ENCODE measurements at places on chromosomes 7 and 10.

DNA sequence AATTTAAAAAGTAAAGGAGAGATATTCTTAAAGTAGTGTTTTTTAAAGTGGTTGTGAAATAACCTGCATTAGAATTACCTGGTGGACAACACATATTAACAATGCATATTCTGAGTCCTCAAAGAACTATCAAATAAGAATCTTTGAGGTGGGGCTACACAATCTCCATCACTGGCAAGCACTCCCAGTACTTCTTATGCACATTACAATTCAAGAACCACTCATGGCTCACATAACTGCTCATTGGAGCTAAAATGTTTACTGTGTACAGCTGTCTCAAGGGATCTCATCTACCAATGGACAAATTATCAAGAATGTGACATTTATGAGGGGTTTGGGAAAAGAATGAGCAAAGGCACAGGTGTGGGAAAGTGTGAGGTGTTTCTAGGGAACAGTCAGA is 692.0 kb downstream of the PHTF2 start:
- no peak for DNase-seq

- DNase-seq: no peak
Observed at GRCh38 chr7:76423666-76424412, 911 bp upstream of the ZP3 start.

- DNase-seq: no peak
Observed at GRCh38 chr7:78020874-78021249, 222.3 kb downstream of the PHTF2 start.

DNA sequence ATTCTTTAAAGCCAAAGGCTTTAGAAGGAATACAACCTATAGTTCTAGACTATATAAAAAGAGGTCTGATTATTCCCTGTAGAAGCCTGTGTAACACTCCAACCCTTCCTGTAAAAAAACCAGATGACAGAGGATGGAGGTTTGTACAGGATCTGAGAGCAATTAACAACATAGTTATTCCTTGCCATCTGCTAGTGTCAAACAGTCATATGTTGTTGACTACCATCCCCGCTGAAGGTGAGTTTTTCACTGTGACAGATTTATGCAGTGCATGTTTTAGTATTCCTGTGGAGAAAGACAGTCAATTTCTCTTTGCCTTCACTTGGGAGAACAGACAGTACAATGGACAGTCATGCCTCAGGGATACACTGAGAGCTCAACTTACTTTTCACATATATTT is 19.0 kb upstream of the SLC26A4 start:
- no peak for DNase-seq

GRCh38 chr10:36425131-36425797 is 700.1 kb upstream of the ANKRD30A start:
- DNase-seq: no peak

- DNase-seq: no peak
Observed at GRCh38 chr7:32532086-32532485, 36.8 kb downstream of the AVL9 start.

DNA sequence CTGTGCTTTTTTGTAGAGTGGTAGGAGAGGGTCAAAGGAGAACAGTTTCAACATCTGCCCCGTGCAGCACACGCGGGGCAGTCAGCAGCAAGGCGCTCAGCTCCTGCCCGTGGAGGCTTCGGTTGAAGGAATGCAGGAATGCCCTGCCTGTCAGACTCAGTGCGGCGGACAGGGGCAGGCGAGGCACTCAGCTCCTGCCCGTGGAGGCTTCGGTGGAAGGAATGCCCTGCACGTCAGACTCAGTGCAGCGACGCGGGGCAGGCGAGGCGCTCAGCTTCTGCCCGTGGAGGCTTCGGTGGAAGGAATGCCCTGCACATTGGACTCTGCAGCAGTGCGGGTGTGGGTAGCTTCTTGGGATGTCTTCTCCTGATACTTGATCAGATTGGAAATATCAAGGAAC is 37.0 kb downstream of the PPP2R2D start:
- DNase-seq: no peak

- no peak for DNase-seq
Observed at GRCh38 chr10:86295791-86296190, 70.8 kb downstream of the GRID1 start.

- no peak for DNase-seq
Observed at GRCh38 chr10:118409295-118409694, 67.2 kb upstream of the FAM204A start.

DNA sequence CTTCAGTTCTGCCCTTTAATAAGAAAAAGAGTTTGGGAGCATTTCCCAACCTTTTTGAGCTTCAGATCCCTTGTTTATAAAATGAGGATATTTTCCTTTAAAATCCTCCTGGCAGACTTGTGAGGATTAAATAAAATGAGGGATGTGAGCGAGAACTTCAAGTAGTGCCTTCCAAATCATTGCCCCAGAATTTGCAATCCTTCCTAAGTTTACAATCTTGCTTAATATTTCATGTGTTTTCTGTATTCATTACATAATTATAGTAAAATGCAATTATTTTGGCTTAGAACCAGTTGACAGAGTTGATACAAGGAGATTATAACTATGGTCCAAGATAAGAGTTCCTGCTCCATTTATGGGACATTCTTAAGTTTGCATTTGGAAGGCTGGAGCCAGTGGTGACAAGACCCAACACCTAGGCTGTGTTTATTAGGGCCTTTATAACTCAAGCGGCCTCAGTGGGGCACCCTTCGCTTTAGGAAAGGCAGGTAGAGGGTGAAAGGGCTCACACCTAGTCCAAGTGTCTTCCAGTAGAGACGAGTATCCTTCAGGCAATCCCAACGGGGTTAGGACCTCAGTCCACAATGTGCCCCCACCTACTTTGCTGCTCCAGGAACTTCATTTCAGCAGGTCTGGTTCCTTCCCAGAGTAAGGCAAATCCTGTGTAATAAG is 317.5 kb downstream of the WDR11 start:
- DNase-seq: no peak

GRCh38 chr7:133584956-133585668 is 332.2 kb downstream of the EXOC4 start:
- DNase-seq: no peak

- no peak for DNase-seq
Observed at GRCh38 chr7:126222782-126223181, 1030.0 kb downstream of the GRM8 start.

GRCh38 chr7:115346685-115347084 is 424.8 kb downstream of the MDFIC start:
- DNase-seq: no peak

GRCh38 chr7:46197785-46198540 is 276.9 kb upstream of the IGFBP3 start:
- DNase-seq: no peak

Measured in GM12878 (cell line).